ENCODE measurements at places on chromosomes 11 and 22.

GRCh38 chr11:24559315-24559714 lies 62.5 kb downstream of the LUZP2 start:
- no peak for DNase-seq

GRCh38 chr11:116376054-116376453 lies 396.7 kb downstream of the BUD13 start:
- DNase-seq, result no peak

DNA sequence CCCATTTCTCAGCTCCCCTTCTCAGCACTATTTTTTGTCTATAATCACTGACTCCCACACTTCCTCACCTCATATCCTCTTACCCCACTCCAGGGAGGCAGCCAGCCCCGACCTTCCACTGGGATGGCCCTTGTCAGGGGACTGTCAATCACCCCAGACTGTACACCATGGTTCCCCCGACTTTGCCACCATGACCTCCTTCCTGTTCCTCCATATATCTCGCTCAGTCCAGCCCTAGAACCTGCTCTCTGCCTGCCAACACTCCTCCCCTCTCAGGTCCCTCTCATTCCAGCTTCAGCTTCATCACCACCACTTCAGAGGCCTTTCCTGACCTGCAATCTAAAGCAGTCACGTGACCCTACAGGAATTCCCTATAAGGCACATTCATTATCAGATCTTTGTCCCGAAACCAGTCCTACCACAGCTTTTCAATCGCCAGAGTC lies 16.5 kb downstream of the PRPF19 start:
- no peak for DNase-seq

DNA sequence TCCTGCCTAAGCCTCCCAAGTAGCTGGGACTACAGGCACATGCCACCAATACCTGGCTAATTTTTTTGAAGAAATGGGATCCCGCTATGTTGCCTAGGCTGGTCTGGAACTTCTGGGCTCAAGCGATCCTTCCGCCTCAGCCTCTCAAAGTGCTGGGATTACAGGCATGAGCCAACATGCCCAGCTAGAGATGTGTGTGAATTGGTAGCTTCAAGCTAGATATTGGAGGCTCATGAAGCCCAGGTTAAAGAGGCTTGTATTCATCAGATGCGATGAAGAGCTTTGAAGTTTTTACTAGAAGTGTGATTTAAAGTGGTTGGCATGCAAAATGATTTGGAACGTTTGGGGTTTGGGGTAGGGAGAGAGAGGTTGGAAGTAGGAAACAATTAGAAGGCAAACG lies 19.6 kb downstream of the NF2 start:
- DNase-seq, result no peak

- DNase-seq, result no peak
These were observed 274.8 kb downstream of the CTTN start for GRCh38 chr11:70672991-70673653.

DNA sequence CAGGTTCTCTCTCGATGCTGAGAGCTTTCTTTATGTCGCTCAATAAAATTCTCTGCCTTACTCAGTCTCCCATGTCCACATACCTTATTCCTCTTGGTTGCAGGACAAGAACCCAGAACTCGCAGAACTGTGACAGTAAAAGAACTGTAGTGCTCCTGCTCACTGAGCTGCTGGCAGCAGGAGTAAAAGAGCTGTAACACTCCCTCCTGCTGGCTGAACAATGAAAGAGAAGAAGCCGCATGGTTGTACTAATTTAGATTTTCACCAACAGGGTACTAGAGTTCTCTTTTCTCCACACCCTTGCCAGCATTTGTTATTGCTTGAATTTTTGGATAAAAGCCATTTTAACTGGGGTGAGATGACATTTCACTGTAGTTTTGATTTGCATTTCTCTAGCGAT lies 433.2 kb downstream of the GUCY1A2 start:
- no peak for DNase-seq

DNA sequence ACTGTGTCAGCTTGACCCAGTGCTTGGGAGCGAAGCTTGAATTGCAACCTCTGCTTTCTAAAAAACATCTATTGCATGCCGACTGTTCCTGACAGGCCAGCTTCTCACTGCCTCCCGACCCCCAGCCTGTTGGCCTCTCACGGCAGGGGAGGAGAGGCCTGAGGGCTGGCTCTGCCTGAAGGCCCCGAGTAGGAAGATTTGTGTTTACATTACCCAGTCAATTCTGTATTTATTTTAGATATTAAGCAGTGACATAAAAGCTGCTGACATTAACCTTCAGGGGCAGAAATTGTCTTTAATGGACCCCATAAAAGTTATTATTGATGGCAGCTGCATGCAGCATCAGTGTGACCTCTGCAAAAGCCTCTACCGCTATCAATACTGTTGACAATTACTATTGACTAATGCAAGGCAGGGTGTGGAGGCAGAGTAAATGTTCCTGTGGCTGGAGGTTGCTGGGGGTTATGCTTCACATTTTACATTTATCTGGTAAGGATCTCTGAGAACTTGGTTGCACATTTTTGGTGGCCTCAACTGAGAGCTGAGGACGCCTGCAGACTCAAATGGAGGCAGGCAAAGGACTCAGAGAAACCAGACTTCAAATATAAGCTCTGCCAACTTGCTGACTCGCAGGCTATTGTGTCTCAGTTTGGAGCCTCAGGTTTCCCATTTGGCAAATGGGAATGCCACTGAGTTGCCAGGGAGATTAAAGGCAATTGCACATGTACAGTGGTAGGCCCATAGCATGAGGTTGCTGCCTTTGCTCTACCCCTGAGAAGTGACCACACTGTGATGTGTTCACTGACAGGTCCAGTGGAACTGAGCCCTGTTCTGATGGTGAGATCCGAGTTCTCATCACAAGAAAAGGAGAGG lies 380.5 kb downstream of the TENM4 start:
- DNase-seq, result no peak

- no peak for DNase-seq
These were observed 46.6 kb downstream of the KCNQ1OT1 start for GRCh38 chr11:2653198-2653551.

DNA sequence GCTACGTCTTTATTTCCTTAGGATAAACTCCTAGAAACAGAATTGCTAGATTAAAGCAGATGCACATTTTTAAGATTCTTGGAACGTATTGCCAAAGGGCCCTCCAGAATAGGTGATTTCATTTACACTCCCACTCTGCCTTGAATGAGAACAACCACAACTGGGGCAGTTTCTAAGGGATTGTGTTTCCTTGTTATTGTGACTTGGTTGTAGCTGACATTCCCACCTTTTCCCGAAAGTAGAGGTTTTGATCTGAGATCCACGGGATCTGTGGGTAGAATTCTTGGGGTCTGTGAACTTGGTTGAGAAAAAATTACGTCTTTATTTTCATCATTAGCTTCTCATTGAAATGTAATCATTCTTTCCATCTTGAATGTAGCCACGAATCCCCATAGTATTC lies 21.5 kb downstream of the LRRC32 start:
- DNase-seq, result no peak

DNA sequence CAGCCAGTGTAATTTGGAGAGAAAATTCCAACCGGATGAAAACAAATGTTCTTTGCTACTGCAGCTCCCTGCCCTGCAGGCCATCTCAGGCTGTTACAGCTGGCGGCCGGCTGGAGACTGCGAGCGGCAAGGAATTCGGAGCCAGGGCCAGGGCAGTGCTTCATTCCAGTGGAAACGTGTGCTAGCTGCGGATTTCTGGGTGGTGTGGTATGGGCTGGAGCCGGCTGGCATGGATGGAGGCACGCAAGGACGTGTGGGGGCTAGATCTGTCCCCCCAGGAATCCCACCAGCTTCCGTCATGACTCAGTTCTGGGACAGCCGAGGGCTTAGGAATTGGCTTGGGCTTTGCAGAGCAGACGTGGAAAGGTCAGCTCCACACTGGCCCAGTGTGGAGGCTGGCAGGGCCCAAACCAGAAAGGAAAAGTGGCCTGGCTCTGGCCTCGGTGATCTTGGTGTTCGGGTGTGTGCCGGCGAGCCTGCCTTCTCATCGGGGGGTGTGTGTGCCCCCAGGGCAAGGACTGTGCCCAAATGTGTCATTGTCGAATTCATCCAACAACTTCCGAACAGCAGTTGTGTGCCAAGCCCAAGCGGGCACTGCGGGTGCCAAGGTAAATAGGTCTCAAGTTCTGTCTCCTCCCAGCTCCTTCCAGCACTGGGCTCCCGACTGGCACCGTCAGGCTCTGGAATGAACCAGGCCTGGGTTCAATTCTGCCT lies 48.1 kb upstream of the SHISAL1 start:
- no peak for DNase-seq

GRCh38 chr11:43119275-43119970 lies 192.4 kb upstream of the API5 start:
- no peak for DNase-seq

DNA sequence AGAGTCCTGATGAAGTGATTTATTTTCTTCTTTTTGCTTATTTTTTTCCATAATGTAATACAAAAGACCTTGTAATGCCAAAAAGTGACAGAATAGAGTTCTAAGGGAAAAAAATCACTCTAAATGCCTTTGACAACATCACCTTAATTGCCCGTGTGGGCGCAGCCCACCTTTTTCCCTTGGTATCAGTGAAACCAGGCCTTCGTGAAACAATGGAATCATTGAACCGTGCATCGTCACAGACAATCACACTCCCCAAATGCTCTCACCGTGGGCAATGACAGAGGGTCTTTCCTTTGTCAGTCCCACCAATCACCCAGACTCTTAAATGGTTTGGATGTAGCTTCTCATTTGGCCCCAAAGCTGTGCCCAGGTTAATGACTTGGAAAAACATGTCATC lies 9.6 kb upstream of the SLC6A5 start:
- no peak for DNase-seq

GRCh38 chr11:1448882-1449281 lies 37.7 kb downstream of the MOB2 start:
- no peak for DNase-seq

- DNase-seq, result no peak
These were observed 462.9 kb downstream of the TBC1D22A start for GRCh38 chr22:47225080-47225930.

- no peak for DNase-seq
These were observed 120.8 kb upstream of the SLC5A12 start for GRCh38 chr11:26842478-26843282.

GRCh38 chr22:44706488-44706887 lies 4.5 kb downstream of the PRR5 start:
- no peak for DNase-seq

DNA sequence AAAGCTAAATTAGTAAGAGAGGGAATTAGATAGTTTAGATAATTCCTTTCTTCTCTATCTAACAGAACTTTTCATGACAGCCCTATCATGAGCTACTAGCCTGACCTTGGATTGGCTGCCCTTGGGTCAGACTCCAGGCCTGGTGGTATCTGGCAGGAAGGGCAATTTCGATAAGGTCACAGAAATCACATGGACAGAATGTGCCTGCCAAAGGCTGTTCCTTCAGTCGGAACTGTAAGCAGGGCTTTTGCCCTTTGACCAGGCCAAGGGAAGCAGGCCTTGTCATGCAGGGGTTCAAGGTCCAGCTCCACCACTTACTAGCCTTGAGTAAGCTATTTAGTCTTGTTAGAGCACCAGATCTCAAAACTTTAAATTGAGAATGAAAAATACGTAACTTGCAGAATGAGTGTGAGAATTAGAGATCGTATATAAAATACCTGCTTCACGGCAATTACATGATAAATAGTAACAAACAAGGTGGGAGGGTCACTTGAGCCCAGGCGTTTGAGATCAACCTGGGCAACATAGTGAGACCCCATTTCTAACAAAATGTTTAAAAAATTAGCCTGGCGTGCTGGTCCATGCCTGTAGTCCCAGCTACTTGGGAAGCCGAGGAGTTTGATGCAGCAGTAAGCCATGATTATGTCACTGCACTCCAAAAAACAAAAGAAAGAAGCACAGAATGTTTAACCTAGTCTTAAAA lies 60.8 kb upstream of the SC5D start:
- DNase-seq, result no peak

DNA sequence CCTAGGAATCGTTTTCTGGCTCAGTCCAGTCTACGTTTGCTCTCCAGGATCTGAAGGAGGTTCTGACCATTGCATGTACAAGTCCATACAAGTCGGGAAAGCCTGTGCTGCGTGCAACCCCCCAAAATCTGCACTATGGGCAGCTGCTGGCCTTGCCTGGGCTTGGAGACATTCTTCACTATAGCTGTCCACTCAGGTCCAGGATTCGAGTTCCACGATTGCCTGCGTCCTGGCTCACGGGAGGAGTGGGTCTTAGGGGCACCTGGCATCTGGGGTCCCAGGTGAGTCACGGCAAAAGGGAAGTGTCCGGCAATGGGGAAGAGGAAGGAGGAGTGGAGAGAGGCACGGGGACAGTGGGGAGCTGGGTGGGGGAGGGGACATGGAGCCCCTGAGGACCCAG lies 563.0 kb downstream of the BRD1 start:
- no peak for DNase-seq

DNA sequence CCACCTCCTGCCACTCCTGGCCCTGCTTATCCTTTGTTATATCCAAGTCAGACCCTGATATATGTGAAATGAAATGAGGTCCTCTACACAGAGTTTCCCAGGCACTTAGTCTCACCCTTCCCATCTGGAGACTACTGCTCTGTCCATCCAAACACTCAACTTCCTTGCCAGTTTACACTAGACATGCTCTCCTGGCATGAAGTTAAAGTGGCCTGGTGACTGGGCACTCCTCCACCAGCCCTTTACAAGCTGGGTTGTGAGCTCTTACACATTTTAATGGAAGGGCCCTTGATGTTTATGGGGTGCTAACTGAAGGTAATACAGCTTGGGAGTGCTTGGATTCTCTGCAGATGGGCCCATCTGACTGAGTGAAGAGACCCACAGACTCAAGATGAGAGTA lies 216.1 kb upstream of the NARS2 start:
- DNase-seq, result no peak

GRCh38 chr11:4677948-4678347 lies 19.7 kb downstream of the OR51E2 start:
- DNase-seq, result no peak

DNA sequence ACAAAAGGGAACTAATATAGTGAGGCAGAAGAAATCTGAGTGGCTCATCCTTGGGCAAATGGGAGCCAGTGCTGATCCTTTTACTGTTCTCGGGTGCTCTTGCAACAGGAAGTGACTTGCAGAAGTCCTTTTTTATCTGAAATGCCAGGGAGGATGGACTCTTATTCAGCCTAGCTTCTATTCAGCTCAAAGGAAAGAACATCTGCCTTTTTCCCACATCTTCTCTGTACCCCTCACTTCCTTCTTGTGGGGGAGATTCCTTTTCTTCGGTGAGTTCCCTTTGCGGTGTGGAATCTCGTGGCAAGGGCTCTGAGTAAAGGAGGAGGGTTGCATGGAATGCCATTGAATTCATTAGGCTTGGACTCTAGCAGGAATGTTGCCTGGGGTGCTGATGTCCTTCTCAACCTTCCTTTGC lies 76.2 kb downstream of the ZBTB16 start:
- no peak for DNase-seq

GRCh38 chr11:129637983-129638776 lies 177.5 kb upstream of the TMEM45B start:
- DNase-seq, result no peak

- no peak for DNase-seq
These were observed 53.1 kb upstream of the CEP295 start for GRCh38 chr11:93608364-93608763.

GRCh38 chr11:19829109-19829837 lies 116.6 kb downstream of the NAV2 start:
- DNase-seq, result no peak
